ENCODE measurements at places on chromosomes 12 and 14.

DNA sequence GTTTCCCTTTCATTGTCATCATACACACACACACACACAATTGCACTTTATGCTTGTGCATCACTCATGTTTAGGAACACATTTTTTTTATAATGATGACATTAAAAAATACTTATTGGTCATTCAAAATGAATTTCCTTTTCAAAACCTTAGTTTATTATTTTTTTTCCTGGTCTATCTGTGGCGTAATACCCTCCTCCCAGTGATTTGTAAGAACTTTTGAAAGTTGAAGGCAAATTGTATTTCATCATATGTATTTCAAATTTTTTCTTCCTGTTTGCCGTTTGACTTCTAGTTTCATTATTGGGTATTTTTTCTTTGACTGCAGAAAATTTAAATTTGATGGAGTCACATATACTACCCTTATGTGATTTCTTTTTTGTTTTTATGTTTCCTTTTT lies 2.5 kb upstream of the LRRK2 start:
- no peak for DNase-seq

- no peak for DNase-seq
These were observed 101.5 kb upstream of the LHX5 start for GRCh38 chr12:113573148-113573547.

GRCh38 chr14:34237677-34238076 lies 224.4 kb downstream of the SPTSSA start:
- no peak for DNase-seq

DNA sequence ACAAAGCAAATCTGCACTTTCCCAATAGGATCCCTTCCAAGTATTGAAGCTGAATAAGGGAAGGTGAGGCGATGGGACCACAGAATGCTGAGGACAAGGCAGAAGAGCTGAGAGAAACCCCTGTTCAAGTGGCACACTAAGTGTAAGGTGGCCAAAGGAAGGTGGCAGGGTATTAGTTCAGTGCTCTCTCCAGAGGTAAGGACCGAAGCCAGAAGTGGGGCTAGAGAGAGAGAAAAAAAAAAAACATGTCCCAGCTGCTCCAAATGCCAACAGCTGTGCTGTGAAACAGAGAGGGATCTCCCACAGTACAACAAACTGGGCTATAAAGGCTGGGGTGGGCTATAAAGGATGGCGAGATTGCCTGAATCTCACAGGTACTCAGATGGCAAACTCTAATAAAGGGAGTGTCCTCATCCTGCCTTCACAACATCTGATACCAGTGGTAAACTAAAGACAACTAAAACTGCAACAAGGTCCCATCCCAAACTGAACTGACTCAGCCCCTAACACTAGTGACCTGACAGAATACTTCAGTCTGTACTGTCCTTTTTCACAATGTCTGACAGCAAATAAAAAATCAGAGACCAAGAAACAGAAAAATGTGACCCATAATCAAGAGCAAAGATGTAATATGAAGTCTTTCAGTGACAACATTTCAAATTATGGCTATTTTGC lies 47.9 kb downstream of the CDK17 start:
- DNase-seq = no peak

GRCh38 chr14:58944343-58944967 lies 244.0 kb upstream of the DAAM1 start:
- DNase-seq = no peak

GRCh38 chr14:59060841-59061240 lies 127.6 kb upstream of the DAAM1 start:
- DNase-seq = no peak
